Spinal cord (tissue), 10 donors: ENCODE measurements at places on chromosomes 6 and 20. TPM values are rescaled to one million over a fixed set of nuclear protein-coding genes. Genes with fewer than 3 reads are reported as not detected.
A peak's percentile ranks its signal among the peaks of the same experiment; 100 is the strongest.

- no peak for DNase-seq
Measured at GRCh38 chr20:14711652-14712051, 374.2 kb upstream of the FLRT3 start.

DNA sequence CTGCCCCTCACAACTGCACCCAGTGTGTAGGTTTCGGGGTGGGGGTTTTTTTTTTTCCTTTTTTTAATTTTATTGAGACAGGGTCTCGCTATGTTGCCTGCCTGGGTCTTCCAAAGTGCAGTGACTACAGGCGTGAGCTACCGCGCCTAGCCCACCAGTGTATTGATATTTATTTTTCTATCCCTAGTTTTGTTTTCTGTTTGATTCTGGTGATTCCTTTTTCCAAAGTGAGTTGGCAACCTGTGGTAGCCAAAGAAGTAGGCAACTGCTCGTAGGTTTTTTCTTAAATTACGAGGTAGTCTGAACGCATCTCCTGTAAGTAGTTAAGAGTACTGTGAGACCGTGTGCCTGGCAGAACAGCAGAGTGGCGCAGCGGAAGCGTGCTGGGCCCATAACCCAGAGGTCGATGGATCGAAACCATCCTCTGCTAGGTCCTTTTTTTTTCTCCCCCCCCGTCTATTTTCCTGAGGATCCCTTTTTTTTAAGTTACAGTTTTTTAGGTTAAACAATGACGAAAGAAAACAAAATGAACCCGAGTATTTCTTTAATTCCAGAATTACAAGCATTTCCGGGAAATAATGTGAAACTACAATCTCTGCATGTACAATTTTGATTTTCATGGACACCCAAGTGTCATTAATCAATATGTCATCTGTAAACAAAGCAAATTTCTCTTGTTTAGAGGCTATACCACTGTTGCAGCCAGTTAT lies 78.7 kb upstream of the BTN3A2 start:
- DNase-seq: peak; percentile 70

GRCh38 chr6:154474648-154475428 lies 35.6 kb downstream of the CNKSR3 start:
- no peak for DNase-seq

GRCh38 chr6:89977808-89978748 lies 83.8 kb downstream of the GJA10 start:
- DNase-seq: no peak

DNA sequence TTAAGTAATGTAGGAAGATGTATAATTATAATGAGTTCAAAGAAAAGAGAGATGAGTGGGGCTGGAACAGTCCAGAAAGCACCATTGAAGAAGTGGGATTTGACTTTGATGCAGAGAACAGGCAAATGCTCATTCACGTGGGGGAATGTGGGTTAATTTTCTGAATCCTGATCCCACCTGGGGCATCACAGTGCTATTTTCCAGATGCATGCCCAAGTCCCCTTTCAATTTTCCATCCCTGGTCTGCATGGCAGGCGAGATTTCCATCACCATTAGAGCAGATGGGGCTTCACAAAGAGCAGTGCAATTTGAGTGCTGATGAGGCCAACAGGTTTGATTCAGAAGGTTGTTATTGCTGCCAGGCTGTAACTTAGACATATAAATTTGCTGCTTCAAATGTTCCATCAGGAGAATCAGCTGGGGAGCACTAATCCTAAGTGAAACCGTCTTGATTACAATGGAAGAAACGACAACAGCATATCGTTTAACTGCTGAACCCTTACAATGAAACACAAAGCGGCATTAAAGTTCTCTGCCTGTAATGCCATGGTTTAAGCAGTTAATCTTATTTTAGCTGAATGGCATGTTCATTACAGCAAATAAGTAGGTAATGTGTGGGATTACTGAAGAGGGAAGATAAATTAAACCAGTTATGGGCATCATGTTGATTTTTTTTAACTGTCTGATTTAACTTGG lies 45.2 kb downstream of the OSTM1 start:
- DNase-seq: peak; percentile 97

- DNase-seq: no peak
Measured at GRCh38 chr6:8557014-8557748, 121.8 kb upstream of the SLC35B3 start.

Gene ARMH2
- not detected for total RNA-seq

Gene HLA-G
- not detected for total RNA-seq

DNA sequence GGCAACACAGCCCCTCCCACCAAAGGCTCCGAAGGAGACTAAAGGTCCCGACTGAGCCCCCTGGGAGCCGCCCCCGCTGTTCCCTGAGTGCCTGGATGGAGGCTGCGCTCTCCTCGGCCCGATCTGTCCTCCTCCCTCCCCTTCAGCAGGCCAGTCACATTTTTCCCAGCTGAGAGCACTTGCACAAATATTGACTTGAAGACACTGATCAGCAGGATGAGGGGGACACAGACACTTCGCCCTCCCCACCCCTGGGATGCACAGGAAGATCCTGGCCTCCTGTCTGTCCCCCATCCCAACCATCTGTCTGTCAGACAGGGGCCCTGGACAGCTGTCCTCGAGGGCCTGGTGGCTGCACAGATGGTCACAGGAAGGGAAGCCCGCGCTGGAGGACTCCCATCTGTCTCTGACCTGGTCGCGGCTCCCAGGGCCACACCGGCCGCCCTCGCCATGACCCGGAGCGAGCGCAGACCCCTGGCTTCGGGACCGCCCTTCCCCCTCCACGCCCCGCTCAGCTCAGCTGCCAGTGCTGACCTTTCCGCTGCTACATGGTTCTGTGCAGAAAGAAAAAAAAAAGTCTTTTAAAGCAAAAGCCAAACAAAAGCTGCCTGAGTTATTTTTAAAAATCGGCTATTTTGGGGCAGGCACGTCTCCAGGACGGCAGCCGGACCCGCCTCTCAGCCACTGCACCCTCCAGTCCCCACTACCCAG lies 11.1 kb downstream of the LAMA5 start:
- DNase-seq: no peak

- no peak for DNase-seq
Measured at GRCh38 chr20:18853946-18854646, 40.5 kb downstream of the SCP2D1 start.

- no peak for DNase-seq
Measured at GRCh38 chr6:2733324-2733723, 17.4 kb downstream of the MYLK4 start.

Gene BANF2
- not detected for total RNA-seq

DNA sequence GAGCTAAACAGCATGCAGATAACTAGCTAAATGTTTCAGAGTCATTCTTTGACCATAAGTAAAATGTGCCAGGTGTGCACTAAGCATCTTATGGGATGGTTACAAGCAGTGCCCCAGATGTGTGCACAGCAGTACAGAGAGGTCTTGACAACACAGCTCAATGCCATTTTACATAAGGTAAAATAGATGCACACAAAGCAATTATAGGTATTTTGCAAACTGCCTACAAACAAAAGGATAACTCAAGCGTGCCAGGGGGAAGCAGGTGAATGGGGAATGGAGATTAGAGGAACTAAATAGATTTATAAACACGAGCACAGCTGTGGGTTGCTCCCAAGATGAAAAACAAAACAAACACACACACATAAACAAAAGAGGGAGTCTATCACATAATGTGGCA lies 64.8 kb downstream of the SLC2A10 start:
- DNase-seq: no peak

DNA sequence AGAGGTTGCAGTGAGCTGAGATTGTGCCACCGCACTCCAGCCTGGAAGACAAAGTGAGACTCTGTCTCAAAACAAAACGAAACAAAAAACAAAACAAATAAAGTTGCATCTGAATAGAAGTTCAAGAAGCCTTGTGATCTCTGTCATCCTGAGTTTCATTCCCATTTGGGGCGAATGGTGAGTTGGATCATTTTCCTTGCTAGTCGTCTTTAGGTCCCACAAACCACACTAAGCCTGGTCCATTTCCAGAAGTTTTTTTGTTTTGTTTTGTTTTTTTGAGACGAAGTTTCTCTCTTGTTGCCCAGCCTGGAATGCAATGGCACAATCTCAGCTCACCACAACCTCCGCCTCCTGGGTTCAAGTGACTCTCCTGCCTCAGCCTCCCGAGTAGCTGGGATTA lies 33.8 kb downstream of the ZNF217 start:
- no peak for DNase-seq

Gene TP53TG5
- 0.69 TPM for total RNA-seq

Gene PRL
- total RNA-seq: 0.11 TPM

Gene TFB1M
- 20.8 TPM for total RNA-seq

DNA sequence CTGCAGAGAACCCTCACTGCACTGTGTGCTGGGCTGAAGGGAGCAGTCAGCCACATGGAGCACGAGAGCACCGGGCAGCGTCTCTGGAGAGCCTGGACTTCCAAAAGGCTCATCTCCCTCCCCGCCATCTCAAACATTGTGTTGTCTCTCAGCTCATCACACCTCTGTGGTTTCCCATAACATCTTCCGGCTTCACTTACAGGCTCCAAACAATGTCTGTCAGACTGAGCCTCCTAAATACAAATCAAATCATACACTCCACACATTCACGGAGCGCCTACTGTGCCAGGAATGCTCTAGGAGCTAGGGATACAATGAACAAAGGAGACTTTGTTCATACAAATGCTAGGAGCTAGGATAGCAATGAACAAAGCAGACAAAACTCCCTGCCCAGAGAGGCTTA lies 398.0 kb downstream of the RNGTT start:
- DNase-seq: no peak

DNA sequence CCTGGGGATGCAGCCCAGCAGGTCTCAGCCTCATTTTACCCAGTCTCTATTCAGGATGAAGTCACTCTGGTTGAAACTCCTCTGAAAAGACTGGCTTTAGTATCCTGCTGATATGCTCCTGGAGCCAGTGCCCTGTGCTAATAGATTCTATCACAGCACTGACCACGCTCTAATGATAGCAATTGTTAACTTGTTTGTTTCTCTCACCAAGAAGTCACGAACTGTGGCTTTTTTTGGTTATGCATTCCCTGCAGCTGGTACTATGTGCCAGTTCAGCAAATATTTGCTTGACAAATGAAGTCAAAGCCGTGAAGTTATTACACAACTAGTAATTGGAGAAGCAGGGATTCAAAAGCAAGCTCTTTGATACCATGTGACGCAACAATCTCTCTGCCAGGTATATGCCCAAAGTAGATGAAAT lies 754.6 kb downstream of the KIF16B start:
- DNase-seq: no peak

DNA sequence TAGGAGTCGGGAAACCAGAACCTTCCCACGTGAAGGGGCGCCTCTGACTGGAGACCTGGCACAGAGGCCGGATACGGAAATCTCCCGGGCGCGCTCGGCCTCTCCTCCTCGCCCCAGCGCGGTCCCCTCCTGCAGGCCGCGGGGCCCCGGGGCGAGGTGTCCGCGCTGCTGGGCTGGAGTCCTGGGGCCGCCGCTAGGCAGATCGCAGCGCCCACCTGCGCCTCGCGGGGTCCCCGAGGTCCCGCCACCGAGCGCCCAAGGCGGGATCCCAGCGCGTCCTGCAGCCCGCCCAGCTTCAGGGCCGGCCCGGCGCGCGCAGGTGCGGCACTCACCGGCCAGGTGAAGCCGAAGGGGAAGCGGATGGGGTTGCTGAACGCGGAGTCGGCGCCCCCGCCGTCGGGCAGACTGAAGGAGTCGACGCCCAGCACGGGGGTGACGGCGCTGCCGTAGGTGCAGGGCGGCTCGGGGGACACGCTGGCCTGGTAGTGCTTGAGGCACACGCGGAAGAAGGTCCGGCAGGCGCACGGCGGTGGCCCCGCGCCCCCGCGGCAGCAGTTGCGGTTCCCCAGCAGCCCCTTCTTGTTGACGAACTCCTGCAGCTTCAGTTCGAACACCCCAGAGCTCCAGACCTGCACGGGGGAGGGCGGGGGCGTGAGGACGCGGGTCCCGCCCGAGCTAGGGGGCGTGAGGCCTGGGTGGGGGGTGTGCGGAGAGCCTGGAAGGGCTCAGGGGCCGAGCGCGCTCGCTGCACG lies 1.5 kb downstream of the DLL1 start:
- no peak for DNase-seq

DNA sequence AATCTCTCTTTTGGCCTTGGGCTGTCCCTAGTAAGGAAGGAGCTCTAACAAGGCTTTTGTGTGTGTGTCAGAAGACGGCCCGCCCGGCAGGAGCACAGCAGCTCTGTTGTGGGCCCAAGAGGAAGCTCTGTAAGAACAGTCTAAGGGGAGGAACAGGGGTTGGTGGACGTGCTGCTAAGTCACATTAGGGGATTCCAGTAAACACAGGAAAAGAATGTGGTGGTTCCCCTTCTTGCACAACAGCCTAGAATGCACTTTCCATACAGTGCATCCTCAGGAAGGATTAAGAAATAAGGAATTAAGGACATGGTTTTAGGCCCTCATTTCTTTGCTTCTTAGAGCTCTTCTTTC lies 114.5 kb downstream of the RNF144B start:
- DNase-seq: no peak

GRCh38 chr20:10634211-10634610 lies 39.6 kb downstream of the JAG1 start:
- no peak for DNase-seq

DNA sequence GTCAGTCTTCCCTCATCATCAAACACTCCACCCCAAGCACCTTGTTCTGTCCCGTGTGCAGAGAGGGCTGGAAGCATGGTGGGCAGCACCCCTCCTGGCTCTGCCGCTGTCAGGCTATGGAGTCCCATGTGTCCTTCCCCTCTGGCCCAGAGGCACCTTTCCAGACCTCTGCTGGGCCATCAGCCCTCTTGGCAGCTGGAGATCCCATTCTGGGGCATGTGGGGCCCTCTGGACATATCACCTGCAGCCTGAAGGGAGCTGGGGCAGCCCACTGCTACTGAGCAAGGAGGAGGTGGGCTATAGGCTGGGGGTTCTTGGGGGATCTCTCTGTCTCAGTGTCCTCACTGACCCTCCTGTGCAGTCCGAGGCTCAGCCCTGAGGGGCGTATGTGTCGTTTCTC lies 42.2 kb downstream of the SUN5 start:
- DNase-seq: no peak

- no peak for DNase-seq
Measured at GRCh38 chr6:157101166-157101565, 222.2 kb downstream of the TMEM242 start.

Gene ZNF334
- 17.6 TPM for total RNA-seq

- DNase-seq: no peak
Measured at GRCh38 chr20:24871480-24872213, 77.4 kb upstream of the CST7 start.
